ENCODE measurements at places on chromosomes 12 and 14.

DNA sequence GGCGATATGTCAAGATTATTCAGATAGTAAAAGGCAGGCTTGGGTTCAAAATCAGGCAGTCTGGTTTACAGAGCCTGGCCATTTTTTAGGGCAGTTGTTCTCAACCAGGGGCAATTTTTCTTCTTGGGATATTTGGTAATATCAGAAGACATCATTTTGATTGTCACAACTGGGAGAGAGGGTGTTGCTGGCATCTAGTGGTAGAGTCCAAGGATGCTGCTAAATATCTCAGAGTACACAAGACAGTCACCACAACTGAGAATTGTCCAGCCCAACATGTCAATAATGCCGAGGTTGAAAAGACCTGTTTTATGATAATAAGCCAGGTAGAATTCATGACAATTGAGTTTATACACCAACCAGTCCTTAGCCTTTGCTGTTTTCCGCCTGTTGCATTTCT is 733.9 kb downstream of the NRXN3 start:
- no peak for DNase-seq

DNA sequence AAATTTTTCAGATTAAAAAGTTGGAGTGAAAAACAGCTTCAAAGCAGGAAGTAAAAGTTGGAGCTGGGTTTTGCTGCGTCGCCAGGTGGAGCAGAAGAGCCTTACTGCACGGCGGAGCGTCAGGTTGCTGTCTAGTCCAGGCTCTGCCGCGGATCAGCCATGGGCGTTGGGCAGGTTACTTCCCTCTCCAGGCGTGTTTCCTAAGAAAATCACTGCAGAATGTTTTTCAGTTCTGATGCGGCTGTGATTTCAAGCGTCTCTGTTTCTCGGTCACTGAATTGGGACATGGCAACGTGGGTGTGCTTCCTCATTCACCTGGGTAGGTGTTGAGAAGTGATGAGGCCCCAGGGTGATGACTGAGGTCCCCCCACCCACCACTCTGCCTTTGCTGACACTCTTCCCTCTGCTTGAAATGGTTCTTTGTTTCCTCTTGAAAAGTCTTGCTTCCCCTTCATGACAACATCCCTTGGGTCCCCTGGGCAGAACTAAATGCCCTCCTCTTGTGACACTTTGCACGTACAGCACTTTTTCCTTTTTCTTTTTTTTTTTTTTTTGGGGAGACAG is 7.6 kb downstream of the EVL start:
- DNase-seq: no peak

DNA sequence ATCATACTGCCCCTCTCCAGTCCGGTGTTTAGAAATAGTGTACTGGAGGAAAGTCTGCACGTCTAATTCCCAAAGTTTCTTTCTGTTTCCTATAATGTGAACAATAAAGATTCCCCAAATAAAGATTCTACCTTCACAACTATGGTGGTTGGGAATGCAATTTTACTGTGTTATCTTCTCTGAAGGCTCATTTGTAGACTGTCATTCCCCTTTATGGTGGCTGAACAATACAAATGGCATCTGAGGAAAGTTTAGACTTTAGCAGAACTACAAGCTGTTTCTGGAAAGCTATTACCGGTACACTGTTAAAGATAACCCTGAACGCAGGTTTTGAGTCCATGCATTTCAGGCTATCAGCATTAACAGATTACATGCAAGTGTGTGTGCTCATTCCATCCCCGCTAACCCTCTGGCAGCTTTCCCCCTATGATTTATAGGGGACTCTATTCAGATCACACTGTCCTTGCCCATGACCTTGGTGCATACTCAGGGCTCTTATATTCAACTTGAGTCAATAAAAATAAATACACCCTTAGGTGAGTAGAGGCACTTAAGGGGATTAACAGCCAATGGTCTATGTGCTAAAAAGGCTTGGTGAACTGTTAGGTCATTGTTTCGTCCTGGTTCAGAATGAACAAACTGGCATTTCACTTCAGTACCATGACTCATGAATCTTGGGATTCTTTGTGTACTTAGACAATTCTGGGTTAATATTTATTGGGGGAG is 60.7 kb upstream of the PYGL start:
- DNase-seq: no peak

DNA sequence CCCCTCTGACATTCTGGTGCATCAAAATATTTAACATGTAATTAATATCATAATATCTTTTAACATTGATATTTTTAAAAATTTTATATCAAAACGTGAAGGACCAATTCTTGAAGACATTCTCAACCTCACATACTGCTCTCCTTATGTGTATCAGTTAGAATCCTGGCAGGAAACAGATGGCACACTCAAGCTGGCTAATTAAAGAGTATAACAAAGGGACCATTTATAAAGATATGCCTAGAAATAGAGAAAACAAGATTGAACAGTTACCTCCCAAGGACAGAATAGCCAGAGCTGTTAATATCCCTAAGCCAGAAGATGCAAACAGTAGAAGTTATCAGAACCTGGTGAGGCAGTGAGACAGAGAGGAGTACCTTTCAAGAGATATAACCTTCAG is 368.7 kb downstream of the NELL2 start:
- no peak for DNase-seq
